ENCODE measurements at places on chromosomes 7 and 10. TPM values are rescaled to one million over a fixed set of nuclear protein-coding genes. Genes with fewer than 3 reads are reported as not detected.

Gene TMEM176B
- total RNA-seq, result not detected

DNA sequence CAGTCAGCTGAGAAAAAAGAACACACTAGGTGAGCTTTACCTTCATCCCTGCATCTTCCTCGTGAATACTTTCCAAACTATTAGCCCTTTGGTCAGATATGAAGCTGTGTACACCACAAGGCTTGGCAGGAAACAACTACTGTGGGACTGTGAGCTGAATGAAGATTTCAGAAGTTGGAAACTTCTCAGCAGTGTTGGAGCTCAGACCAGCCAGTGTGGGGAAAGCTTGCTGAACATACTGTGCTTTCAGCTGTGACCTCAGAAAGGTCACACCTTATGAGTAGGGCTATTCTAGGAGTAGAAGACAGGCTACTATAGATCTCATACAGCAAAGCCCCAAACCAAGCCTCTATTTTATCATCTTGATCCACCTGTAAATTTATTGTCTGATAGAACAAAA is 123.6 kb downstream of the EXOC4 start:
- no peak for DNase-seq

Gene PTF1A
- not detected for total RNA-seq

- DNase-seq, result no peak
Measured at GRCh38 chr7:137196648-137197047, 146.9 kb downstream of the PTN start.

- no peak for DNase-seq
Measured at GRCh38 chr7:99579281-99579955, 18.6 kb upstream of the TMEM225B start.

Data from osteocyte (in vitro differentiated cells).